H54 (cell line): ENCODE measurements at places on chromosomes 6 and 20.

DNA sequence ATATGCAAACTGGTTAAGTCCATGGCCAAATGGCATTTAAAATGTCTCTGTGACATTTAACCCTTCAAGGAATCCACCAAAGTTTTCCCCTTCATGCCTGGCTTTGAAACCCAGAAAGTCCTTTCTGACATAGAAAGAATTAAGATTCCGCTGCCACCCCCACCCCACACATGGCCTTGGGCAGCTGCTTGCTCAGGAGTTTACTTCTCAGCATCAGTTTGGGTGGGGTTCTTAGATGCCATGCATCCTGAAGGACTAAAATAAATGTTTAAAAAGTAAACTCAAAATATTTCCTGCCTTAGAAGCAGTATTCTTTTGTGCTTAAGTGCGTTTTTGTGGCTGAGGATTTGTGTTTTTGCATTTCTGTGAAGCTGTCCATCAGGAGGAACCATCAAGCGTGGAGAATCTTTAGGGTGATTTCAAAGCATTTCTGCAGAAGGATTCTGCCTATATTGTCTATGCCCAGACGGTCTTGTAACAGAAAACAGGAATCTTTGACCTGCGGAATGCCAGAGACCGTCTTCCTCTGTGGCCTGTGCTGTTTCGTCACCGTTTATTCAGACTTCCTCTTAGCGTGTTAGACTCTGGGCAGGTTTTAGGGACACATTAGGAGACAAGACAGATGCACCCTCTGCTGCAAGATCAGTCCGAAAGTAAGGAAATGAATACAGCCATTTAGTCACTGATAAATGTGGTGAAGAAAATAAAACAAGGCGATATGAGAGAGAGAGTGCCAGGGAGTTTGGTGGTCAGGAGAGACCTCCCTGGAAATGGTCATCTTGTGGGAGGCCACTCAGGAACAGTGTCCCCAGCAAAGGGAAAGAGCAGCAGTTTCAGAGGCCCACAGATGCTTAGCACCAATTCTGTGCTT lies 6.2 kb downstream of the DUSP22 start:
- no peak for DNase-seq

DNA sequence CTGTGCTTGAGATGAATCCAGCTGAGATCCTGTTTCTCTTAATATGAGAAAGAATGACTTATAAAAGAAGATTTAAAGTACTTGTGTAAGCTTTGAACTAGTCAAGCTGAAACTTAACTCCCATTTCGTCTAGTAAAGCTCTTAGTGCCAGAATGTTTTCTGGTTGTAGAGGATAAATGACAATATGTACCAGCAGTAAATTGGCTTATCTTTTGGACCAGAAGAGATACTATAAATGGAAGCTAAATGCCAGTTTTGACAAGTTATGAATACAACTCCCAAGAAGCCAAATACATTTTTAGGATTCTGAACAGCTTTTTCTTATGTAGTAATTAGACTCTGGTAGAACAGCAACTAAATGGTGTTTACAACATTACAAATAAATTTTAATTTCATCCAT lies 608.7 kb downstream of the EYS start:
- no peak for DNase-seq

- no peak for DNase-seq
Measured at GRCh38 chr20:25257756-25258475, 10.0 kb downstream of the PYGB start.

- DNase-seq, result no peak
Measured at GRCh38 chr6:44476849-44477248, 89.3 kb downstream of the CDC5L start.

GRCh38 chr20:37905671-37906613 lies 3.0 kb downstream of the VSTM2L start:
- DNase-seq, result no peak

- DNase-seq, result no peak
Measured at GRCh38 chr6:14754751-14755513, 490.9 kb upstream of the JARID2 start.

GRCh38 chr20:44527716-44528199 lies 5.9 kb upstream of the SERINC3 start:
- DNase-seq, result no peak

DNA sequence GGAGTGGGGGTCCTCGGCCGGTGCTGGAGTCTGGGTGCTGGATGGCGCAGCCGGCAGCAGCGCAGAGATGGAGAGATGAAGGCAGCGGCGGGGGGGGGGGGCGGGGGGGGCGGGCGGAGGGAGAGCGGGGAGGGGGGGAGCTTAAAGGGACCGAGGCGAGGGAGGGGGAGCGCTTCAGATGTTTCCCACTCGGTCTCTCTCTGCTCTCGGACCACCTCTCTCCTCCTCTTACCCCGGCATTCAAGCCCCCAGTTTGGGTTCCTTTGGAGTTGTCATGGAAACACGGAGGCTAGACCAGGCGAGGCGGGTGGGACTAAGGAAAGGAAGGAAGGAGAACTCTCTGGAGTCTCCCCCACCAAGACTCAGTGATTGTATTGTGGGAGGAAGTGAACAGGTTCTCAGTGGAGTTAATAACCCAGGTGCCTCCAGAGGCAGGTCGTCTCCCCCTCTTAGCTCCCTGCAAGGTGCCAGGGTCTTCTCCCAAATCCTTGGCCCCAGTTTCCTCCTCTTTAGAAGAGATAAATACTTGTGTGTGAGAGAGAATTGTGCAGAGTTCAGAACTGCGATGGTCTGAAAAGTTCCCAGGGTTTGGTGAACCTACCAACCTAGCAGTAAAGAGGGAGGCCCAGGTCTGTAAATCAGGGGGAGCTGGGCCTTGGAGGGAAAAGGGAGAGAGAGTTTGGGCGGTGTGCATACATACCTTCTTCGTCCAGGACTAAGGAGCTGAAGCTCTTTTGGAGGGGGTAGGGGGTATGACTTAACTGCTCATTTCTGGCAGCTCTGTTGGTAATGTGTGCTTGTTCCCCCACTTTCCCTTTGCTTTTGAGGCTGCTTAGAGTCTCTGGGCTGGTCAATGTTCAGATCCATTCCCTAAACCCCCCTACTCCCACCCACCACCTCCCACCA lies at the start of gene PRRT1:
Gene PRRT1, minus strand, starts transcription at position 77 of the 906 bp plus-strand sequence. CDS start 112 bp downstream, outside the sequence.
- DNase-seq, result no peak

DNA sequence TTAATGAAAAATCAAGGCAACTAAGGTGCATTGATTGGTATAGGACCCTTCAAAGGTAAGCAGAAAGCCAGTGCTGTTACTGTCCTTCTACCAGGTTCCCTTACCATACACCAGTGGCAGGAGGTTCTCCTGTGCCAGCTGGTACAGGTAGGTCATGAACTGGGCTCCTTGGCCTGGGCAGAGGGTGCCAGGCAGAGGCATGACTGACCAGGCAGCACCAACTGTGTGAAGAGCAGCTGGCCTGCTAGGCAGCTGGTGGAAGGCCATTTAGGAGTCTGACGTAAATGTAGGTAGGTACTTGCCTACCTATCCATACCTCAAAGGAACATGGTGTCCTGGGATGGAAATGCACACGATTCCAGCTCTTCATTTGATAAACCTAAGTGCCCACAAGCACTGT lies 23.3 kb downstream of the PCNA start:
- no peak for DNase-seq

DNA sequence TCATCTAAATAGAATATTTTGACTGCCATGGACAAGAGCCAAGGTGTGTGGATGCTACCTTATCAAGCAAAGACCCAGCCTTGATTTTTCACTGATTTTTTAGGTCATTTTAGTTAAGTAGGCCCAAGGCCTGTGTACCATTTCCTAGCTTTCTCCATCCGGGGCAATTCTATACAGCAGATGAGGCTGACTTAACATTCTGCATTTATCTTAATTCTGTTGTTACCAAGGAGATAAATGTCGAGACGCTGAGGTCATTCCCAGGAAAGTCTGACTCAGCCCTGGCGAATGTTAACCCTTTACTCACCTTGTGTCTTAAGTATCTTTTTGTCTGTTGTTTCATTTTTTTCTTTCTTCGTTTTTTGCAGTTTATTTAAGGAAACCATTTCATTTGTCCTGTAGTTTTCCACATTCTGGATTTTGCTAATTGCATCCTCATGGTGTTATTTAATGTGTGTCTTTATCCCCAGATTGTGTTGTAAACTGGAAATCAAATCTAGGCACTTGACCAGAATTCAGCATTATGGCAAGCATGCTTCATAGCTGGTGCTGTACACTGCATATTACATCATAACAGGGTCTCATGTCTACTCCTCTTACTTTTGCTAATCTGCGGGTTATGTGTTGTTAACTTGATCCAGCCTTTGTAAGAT lies 277.0 kb downstream of the CDKAL1 start:
- DNase-seq, result peak; percentile 19

DNA sequence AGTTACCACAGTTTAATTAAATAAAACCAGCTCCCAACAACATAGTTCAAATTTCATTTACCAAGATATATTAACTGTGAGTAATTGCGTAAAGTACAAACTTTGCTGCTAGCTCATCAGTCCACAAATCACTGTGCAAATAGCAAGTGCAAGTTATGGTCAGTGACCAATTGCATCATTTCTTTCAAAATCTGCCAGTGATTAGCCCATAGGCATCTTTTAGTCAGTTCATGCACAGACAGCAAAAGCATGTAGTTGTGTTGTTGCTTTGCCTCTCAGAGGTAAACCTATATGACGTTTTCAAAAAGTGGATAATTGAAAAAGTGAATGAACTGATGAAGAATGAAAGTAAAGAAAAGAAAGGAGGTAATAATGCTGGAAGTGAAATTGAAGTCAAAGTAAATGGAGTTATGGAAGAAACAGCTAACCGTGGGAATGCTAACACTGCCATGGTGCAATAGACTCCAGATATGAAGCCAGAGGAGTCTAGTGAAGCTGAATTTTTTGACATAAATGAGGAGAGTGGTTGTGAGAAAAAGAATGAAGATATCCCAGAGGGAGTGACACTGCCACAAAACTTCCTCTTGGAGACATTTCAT lies 36.5 kb downstream of the ENPP1 start:
- no peak for DNase-seq

DNA sequence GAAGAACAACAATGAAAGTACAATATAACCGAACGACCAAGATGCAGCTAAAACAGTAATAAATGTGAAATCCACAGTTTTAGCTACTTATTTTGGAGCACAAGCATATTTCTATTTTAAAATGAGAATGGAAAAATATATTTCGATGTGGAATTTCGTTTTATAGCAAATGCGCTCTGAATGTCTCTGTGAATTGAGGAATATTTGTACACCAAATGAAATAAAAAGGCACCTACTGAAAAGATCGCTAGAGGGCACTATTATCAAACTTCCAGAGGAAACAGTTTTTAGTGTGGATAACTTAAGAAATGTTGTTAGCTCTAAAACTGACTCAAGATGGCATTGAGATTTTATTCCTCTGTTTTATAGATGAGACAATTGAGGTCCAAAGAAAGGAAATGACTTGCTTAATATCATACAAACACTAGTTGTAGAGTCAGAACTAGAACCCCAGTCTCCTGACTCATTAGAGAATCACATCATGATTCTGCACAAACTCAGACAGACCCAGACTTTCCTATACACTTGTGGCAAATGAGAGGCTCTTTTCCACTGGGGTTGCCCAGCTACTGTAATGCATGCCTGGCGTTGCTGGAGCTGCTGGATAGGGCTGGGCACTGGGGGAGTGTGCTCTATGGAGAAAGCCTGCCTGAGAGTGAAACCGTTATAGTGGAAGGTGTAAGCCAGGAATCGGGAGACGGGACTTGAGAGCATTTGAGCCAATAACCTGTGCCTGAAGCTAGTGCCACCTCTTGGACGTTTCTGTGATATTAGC lies 51.9 kb downstream of the GCLC start:
- peak; percentile 46 for DNase-seq

GRCh38 chr6:27726619-27727023 lies 185.6 kb downstream of the OR2B2 start:
- DNase-seq, result no peak

DNA sequence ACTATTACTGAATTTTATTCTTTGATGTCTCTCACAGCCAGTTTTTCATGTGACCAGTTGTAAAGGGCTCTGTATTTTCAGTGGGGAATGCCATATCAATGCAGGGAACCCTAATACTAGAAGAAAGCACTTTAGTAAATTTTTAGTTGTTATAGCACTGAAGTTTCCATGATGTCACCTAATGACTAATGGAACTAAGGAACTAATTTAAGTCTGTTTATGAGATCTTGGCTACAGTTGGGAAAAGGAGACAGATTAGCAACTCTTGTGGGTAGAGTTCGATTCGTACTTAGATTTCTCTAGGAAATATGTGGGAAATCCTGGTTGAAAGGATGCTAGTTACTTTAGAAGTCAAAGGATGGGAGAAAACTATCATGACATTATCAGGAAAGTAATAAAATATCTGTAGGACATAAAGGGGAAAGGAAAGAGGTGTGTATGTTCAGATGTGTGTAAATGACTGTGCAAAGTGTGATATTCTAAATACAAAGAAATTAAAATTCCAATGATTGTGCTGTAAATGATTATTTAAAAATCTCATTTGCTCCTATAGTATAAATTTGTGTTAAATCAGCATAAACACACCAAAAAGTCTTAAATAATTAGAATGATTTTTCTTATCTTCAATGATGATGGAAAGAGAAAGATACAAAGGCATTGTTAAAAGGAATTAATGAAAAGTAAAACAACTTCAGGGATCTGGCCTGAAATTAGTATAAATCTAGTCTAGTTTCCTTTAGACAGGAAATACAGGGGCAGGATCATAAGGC lies 103.4 kb downstream of the LRRC1 start:
- DNase-seq, result no peak

DNA sequence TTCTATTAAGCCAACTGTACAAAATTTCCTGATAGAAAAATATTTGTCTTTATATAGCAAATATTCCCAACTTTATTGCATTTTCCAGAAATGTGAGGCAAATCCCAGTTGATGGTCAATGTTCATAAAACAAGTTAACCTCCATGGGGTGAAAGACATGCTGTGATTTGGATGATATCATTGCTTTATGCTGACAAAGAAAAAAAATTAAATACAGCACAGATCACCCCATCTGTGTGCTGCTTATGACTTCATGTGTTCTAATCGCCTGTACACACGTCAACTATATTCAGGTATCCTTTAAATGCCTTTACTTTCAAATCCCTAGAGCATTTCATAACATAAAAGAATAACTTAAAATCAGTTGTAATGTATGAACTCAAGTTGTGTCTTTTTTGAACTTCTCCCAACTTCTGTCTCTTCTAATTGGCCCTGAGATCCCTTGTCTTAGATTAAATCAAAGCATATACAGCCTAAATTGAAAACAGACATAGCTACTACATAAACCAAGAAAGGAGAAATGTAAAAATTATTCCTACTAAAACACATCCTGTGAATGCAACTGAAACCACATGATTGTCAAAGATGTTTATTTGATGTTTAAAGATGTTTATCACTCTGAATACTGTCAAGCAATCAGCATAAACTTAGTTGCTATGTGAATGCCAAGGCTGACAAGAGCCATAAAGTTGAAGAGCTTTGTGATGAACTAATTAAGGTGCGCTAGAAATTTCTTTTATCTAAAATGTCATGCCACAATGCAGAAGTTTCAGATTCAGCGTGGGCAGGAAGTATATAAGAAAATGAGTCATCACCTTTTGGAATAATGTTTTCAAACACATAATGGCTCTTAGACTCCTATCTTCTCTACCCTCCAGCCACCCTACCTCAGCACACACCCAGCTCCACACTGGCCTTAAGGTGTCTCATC lies 68.7 kb downstream of the FILIP1 start:
- DNase-seq, result no peak

GRCh38 chr6:78614961-78615360 lies 252.4 kb upstream of the IRAK1BP1 start:
- DNase-seq, result no peak
